ENCODE measurements at places on chromosomes 4 and X. TPM values are rescaled to one million over a fixed set of nuclear protein-coding genes. Genes with fewer than 3 reads are reported as not detected.

- no peak overlapping the region for H3K27ac ChIP-seq
- no peaks in the 10 kb centered on the region for H3K36me3 ChIP-seq
- no peak for DNase-seq
- no peak overlapping the region for H3K4me3 ChIP-seq
- H3K27me3 ChIP-seq: peaks cover 3% of the 10 kb centered on the region
Observed at GRCh38 chr4:143250617-143251016, 65.9 kb downstream of the USP38 start.

- no peaks in the 10 kb centered on the region for H3K4me1 ChIP-seq
- H3K27ac ChIP-seq: no peak overlapping the region
- no peak overlapping the region for H3K4me3 ChIP-seq
- peaks cover 8% of the 10 kb centered on the region for H3K36me3 ChIP-seq
Observed at GRCh38 chr4:139131209-139131870, 45.7 kb downstream of the ELF2 start.

GRCh38 chrX:112081781-112082652 is 559 bp downstream of the TRPC5 start:
- H3K27me3 ChIP-seq: peaks cover 27% of the 10 kb centered on the region
- no peak for DNase-seq
- H3K27ac ChIP-seq: no peak overlapping the region
- H3K36me3 ChIP-seq: no peaks in the 10 kb centered on the region
- H3K4me1 ChIP-seq: no peaks in the 10 kb centered on the region

- H3K27ac ChIP-seq: no peak overlapping the region
- H3K4me1 ChIP-seq: peaks cover 2% of the 10 kb centered on the region
Observed at GRCh38 chr4:26782168-26782829, 78.3 kb upstream of the STIM2 start.

- no peak overlapping the region for H3K27ac ChIP-seq
- H3K36me3 ChIP-seq: no peaks in the 10 kb centered on the region
- no peak overlapping the region for H3K4me3 ChIP-seq
- H3K4me1 ChIP-seq: no peaks in the 10 kb centered on the region
Observed at GRCh38 chrX:9816084-9816700, 30.0 kb downstream of the SHROOM2 start.

DNA sequence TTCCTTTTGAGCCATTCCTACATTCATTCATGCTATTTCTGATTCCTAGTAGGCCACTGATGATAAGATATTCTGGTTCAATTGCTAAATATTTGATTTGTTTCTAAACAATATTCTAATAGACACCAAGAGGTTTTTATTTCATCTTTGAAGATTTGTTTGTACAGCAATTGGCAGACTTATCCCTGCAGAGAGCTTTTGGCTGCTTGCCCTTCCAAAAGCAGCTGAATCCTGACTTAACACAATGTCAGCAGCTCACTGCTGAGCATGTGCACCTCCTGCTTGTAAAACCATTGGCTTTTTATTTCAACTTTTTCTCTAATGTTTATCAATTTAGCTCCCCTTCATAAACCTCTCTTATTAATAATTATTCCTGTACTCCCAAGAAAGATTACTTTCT is 45.3 kb downstream of the MMRN1 start:
- no peaks in the 10 kb centered on the region for H3K4me1 ChIP-seq
- no peak overlapping the region for H3K4me3 ChIP-seq

DNA sequence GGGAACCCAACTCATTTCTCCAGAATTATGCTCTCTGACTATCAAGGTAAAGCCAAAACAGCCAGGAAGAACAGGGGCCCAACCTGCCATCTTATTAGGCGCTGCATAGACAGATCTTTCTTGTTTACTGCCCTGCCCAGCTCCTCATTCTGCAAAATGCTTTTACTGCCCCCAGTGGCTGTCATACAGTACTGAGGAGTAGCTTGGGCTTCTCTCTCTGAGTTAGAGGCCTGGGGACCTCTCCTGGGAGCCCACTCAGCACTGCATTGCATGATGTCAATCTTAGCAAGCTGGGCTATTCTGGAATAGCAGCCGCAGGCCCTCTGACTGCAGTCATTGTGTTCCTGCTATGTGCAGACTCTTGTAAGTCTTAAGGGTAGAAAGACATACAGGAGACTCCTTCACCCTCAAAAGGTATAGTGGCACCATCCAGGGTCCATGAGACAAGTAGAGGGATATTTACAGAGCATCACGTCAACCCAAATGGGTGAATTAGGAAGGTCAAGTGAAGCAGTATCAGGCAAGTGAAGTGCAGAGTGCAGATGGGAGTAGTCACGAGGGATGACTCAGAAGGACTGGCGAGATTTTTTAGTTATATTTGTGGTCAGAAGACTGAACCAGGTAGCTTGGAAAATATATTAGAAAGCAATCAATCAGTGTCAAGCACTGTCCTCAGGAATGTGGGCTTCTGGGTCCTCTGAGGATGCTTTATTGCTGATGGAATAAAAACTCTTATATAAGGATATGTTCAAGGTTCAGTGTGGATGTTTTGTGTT is 294.1 kb upstream of the SFRP2 start:
- no peaks in the 10 kb centered on the region for H3K27me3 ChIP-seq
- no peak for DNase-seq
- no peak overlapping the region for H3K27ac ChIP-seq
- H3K36me3 ChIP-seq: no peaks in the 10 kb centered on the region
- H3K4me3 ChIP-seq: no peak overlapping the region

DNA sequence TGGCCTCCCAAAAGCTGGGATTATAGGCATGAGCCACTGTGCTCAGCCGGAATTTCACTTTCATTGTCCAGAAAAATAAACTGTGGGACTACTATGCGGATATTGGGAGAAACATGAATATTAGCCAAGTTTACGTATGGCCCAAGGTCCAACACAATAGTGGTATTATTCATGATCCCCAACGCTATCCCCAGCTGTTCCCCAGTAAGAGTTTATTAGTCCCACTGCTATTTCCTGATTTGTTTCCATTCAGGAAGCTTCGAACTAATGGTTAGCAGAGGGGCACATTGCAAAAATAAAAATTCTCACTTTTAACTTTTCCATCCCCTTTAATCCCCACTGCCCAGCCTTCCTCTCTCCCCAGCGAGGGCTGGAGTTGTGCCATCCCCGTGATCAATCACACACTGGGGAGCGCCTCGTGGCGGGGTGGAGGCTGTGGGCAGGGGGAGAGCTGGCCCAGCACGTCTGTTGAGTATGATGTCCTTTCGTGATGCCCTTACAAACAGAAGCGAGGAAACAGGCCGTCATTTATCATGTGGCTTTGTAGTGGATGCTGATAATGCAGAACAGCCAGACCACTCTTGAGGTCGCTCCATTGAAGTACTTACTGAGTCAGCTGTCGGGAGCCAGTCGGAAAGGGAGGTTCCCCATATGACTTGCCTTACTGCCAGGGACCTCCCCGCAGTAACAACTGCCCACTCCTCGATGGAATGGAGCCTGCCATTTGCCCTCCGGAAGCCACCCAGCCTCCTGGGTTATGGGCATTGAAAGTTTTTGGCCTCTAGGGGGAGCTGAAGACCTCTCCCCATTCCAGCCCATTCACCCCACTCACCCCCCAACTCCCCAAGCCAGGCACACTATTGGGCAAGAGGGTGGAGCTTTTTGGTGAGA is 117.0 kb downstream of the KDR start:
- no peak overlapping the region for H3K4me3 ChIP-seq
- H3K27me3 ChIP-seq: peaks cover 3% of the 10 kb centered on the region
- H3K36me3 ChIP-seq: no peaks in the 10 kb centered on the region
- H3K4me1 ChIP-seq: no peaks in the 10 kb centered on the region
- H3K27ac ChIP-seq: no peak overlapping the region

Gene XAGE1A
- not detected for total RNA-seq

DNA sequence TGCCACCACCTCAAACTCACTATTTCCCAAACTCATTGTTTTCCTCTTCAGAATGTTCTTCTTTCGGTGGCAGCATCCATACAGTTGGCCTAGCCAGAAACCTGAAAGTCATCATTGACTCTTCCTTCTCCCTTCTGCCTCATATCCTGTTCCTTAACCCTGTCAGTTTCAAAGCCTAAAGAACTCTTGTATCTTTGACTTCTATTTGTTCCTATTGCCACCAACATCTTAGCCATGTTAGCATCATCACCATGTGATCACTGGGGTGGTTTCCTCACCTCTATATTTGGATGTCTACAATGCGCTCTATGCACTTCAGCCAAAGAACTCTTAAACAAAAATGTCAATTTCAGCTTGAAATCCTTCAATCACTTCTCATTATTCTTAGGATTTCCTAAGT is 29.0 kb downstream of the DDX60L start:
- peaks cover 25% of the 10 kb centered on the region for H3K4me1 ChIP-seq
- no peak for DNase-seq
- H3K4me3 ChIP-seq: no peak overlapping the region
- peaks cover 68% of the 10 kb centered on the region for H3K36me3 ChIP-seq

Measured in activated CD4-positive, alpha-beta T cell treated with anti-CD3 and anti-CD28 coated beads, Interleukin-2, amount 10 ng/mL, durations not matched to agents 24 days and 14 days (primary cell).